AG08396 (cell line): ENCODE measurements at places on chromosomes 6 and 20.

DNA sequence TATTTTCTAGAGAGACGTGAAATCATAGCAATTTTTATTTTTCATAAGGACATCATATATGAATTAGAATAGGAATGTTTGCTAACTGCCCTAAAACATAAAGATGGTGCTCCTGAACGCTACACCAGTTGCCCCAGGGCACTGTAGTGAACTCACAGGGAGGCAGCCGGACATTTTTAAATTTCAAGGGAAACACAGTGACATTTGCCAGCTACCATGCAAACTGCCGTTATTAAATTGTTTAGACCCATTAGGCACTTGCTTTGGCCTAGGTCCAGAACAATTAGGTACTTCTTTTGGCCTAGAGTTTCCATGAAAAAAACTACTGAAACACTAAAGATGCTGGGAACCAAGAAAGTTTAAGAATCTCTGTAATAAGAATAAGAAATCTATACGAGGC lies 24.9 kb upstream of the CFAP206 start:
- DNase-seq: no peak

GRCh38 chr6:88074791-88075190 lies 27.1 kb downstream of the SPACA1 start:
- no peak for DNase-seq

DNA sequence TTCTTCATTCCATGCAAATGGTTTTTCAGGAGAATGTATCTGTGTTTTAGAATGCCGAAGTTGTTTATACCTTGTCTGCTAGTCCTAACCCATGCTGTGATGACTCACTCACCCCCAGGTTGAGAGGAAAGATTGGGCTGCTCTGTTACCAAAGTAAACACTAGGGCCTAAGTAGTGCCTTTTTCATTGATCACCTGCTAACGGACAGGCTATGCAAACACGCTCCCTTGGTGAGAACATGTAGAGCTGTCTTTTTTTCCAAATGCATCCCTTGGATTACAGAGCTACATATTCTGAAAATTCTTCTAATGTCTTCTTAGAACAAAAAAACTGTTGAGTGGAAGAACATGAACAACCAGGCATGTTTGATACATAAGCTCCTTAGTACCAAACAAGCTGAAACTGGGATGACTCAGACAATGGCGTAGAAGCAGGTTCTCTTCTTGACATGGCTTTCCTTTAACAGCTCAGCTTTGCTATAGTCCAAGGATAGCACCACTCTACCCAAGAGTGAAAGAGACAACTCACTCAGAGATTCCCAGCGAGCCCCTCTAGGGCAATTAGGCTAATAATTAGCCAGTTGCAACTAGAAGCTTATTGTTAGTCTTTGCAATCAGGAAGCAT lies 20.5 kb downstream of the PERP start:
- no peak for DNase-seq

GRCh38 chr20:52410731-52411234 lies 219.2 kb upstream of the ZFP64 start:
- DNase-seq: no peak

GRCh38 chr20:14410869-14411555 lies 73.6 kb upstream of the FLRT3 start:
- DNase-seq: no peak

GRCh38 chr20:62723768-62724450 lies 15.3 kb downstream of the NTSR1 start:
- no peak for DNase-seq

GRCh38 chr6:12593771-12594529 lies 122.6 kb upstream of the PHACTR1 start:
- DNase-seq: no peak

GRCh38 chr6:142700032-142700431 lies 244.9 kb downstream of the HIVEP2 start:
- DNase-seq: no peak

DNA sequence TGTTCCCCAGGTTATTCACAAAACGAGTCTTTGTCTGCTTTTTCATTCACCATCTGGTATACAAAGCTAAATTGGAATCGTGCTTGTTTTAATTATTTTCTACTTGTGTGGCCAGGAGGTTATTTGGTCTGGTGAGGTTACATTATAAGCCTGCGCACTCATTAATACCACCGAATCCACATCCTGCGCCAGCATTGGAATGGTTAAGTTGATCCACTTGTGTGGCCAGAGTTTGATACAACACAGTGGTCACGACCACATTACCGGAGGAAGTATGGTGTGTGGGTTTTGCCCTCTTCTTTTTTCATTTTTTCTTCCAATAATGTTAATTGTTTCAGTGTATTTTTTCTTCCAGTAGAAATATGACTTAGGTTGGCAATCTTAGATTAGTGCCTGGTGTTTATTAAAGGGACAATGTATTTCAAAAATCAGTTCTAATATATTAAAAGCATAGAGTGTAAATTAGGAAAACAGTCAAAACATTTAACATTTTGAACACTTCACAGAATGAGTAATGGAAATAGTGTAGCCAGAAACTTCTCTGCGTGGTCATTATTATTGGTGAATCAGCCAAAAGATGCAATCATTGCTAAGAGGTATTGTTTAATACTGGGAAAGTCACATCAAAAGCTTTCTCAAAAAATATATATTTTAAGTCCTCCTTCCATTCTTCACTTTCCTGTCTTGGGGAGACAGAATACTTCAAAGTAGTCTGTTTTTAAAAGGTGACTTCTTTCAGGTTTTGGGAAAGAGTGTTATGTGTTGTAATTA lies 84.5 kb downstream of the JARID2 start:
- DNase-seq: no peak

DNA sequence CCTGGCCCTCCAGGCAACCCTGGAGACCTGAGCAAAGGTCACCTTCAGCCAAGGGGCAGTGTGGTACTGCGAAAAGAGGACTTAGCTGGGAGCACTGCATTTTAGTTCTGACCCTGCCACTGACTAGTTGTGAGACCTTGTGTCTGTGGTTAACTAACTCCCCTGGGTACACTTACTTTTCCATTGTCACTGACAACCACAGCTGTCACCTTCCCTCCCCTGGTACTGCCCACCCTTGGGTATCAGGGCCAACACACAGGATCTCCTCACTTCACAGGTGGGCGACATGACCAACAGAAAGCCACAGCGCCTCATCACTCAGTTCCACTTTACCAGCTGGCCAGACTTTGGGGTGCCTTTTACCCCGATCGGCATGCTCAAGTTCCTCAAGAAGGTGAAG lies 21.6 kb upstream of the GNRH2 start:
- no peak for DNase-seq

GRCh38 chr20:34155836-34156235 lies 43.8 kb upstream of the EIF2S2 start:
- DNase-seq: no peak

- DNase-seq: no peak
Observed at GRCh38 chr20:59673998-59674445, 69.7 kb downstream of the PHACTR3 start.

GRCh38 chr6:100126790-100127484 lies 132.9 kb upstream of the MCHR2 start:
- DNase-seq: no peak

DNA sequence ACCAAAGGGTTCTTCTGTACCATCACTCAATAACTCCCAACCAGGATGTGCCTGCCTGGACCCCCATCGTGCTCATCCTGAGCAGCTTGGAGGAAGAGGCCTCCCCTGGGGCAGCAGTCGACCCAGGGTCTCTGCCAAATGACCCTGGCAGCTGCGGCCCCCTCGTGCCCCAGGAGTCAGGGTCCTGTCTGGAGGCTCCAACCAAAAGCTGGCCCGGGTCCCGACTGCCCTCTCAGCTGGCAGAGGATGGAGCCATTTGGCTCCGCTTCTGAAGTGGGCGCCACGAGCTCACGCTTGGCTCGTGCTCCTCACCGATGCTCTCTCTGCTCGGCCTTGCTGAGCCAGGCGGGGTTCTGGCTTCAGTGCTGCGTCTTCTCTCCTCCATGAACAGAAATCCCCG lies 56.8 kb downstream of the TFAP2C start:
- no peak for DNase-seq

GRCh38 chr6:168990019-168990751 lies 263.5 kb downstream of the THBS2 start:
- no peak for DNase-seq

GRCh38 chr6:127279815-127280214 lies 13.2 kb downstream of the RNF146 start:
- no peak for DNase-seq

- no peak for DNase-seq
Observed at GRCh38 chr20:62061851-62062423, 3.7 kb downstream of the TAF4 start.

DNA sequence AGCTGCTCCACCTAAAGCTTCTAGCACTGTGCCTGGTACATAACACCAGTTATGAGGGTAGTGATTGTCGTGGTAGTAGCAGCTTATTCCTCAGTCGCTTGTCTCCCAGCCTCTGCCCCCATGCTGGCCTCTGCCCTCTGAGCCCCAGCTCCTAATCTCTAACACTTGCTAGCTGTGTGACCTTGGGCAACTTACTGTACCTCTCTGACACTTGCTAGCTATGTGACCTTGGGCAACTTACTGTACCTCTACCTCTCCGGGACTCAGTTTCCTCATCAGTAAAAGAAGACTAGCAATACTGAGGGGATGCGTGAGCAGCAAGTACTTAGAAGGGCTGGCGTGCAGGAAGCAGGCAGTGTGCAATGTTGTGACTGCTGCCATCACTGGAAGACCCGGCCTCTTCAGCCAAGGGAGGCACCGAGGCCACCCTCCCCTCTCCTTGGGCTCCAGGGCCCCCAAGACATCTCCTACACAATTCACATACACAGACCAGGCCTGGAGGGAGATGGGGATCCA lies 9.9 kb downstream of the MDFI start:
- no peak for DNase-seq

- no peak for DNase-seq
Observed at GRCh38 chr6:3075772-3076113, 7.4 kb downstream of the RIPK1 start.

GRCh38 chr6:142784344-142784743 lies 160.6 kb downstream of the HIVEP2 start:
- no peak for DNase-seq

GRCh38 chr6:159817951-159818739 lies 18.1 kb downstream of the PNLDC1 start:
- DNase-seq: no peak

DNA sequence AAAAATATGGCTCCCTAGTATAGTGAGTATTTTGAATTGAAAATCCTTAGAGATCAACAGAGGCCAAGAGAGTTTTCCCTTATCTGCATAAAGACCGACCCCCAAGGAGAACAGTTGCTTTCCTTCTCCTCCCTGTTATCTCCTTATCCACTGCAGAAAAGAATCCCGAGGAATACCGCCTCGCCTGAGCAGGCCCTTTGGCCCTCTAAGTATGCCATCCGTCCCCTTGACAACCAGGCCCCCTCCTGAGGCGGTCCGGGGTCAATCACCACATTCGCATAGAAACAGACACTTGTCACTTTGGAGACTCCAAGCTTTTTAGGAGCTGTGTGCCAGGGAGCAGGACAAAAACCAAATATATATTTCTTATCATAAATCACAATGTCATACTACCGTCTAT lies 15.9 kb upstream of the GGTLC1 start:
- no peak for DNase-seq

DNA sequence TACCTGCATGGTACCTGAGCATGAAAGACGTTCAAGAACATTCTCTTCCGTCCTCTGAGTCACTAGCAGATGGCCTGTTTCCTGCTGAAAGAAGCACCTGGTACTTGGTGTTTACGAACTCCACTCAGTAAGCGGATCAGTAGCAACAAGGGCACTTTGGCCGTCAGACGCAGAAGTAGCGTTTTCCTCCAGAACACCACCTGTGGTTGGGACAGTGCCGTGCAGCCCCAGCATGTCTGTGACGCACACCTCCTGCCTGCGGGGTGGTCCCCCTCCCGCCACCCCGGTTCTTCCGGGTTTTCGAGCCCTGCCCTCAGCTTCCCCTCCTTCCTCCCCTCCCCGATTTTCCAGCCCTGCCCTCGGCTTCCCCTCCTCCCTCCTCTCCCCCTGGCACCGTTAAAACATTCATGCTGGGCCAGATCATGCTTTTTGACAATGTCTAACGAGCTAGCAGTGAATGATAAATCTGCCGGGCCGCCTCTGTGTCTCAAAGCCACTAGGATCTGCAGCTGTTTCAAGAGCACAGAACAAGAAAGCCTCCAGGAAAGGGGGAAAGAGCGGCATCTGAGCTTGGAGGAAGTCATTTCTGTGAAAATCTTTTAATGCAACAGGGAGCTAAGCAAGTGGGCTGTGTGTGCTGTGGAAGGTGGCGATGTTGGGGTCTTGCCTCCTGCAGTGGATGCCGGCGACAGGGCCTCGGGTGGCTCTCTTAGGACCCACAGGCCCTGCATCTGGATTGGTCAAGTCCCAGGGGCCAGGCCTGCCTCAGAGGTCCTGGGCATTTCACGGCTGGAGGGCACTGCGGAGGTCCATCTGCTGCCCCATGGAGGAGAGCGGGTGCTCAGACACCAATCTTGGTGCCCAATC lies 207.9 kb downstream of the ERMARD start:
- DNase-seq: no peak

- DNase-seq: peak; percentile 8
Observed at GRCh38 chr20:39661833-39662232, 699.7 kb downstream of the DHX35 start.

DNA sequence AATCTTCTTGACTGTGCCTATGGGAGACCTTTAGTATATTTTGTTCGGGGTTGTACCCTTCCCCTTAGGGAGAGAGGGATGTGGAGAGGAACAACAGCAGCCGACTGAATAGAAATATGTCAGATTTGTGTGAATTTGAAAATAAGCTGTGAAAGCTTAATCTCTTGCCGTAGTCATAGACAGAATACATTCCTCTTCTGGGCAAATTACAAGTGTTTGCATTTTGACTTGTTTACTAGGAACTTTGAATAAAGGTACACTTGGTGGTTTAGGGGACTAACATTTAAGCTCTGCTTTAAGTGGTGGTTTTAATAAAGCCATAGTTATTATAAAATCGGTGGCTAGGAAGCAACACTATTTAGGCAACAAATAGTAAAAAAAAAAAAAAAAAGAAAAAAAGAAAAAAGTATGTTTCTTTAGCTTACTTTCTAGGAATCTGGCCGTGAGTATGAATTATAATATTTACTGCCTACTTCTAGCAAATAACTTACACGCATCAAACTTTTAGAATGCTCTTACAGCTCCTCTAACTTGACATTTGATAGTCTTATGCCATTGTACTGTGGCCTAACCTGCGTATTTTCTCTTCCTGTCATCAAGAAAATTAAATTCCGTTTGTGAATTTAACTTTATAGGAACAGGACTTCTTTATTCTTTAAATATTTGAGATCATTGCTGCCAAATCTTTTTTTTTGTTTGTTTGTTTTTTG lies 65.1 kb downstream of the ZBTB2 start:
- no peak for DNase-seq
